Stimulated activated CD8-positive, alpha-beta memory T cell treated with anti-CD3 and anti-CD28 coated beads, Interleukin-2, amount 100 ng/mL, for 1 hour (primary cell): ENCODE measurements at places on chromosomes 6 and 20.

GRCh38 chr20:36017048-36017951 lies 48.9 kb downstream of the CNBD2 start:
- no peak for DNase-seq

- DNase-seq: no peak
Measured at GRCh38 chr6:37503309-37503965, 3.7 kb upstream of the CCDC167 start.

DNA sequence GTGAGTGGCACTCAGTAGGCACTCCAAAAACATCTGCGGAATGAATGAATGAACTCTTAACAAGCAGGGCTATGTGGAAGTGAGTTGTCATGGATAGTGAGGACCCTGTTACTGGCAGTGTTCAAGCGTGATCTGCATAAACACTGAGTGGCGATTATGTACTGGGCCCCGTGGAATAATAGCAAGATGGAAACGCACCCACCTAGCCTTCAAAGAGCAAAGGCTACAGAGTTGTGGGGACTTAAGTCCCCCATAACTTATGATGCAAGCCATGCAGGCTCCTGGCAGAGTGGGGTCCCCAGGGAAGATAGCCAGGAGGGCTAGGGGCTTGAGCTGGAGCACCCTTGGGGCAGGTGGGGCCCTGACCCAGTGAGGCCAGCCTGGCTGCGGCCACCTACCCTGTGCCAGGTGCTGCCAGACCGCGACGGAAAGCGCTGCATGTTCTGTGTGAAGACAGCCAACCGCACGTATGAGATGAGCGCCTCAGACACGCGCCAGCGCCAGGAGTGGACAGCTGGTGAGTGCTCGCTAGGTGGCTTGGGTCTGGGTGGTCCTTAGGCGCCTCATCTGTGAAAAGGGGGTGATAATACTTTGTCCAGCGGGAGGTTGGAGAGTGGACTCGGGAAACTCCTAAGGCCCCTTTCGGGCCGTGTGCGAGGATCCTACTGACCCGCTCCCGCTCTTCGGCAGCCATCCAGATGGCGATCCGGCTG lies 20.0 kb downstream of the DEF6 start:
- DNase-seq: no peak

GRCh38 chr20:23293689-23294088 lies 56.9 kb upstream of the NXT1 start:
- DNase-seq: no peak

DNA sequence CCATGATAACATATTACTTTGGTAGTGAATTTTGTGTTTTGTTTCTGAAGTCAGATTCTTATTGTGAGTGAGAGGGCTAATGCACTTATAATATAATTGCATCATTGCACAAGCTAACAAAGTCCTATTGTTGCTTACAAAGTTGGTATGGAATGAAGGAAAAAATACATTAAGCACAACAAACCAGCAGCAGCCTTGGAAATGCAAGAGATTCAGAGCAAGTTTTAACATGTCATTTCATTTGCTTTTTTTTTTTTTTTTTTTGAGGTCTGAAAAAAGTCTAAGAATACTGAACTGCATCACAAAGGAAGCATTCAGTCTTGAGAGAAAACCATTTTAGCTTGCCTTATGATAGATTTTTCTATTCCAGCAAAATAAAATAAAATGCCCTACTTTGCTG lies 57.6 kb downstream of the PLCB4 start:
- no peak for DNase-seq
